Cerebellar nuclear complex (tissue), 1 donor: ENCODE measurements at places on chromosomes 6 and 20.

- no peak for DNase-seq
These were observed 7.2 kb upstream of the PARD6B start for GRCh38 chr20:50724112-50724725.

- DNase-seq: no peak
These were observed 24.8 kb downstream of the SNX9 start for GRCh38 chr6:157847846-157848245.

- DNase-seq: no peak
These were observed 16.2 kb downstream of the GFOD1 start for GRCh38 chr6:13471184-13471583.

DNA sequence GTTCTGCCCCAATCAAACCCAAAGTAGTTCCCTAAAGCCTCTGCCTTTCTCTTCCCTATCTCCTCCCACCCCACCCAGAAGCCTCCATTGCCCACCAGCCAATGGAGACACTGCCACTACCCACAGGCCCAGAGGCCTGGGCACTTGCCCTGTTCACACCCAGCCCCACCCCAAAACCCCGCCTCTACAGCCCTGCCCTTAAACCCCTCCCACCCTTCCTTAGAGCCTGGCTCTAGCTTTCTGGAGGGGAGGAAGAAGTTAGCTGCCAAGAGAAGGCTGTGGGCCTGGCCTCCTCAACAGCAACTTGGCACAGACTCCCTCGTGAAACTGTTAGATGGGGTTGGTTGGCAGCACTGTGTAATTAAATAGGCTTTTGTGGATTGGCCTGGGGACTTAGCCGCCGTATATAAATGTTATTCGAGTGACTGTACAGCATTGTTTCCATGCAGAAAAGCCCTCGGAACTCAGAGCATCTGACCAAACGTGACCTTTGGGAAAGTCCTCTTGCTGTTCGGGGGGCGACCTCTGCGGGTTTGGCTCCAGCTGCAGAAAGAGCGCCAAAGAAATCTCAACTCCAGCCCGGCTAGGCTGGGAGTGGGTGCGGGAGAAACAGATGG is 31.4 kb downstream of the COL11A2 start:
- no peak for DNase-seq

DNA sequence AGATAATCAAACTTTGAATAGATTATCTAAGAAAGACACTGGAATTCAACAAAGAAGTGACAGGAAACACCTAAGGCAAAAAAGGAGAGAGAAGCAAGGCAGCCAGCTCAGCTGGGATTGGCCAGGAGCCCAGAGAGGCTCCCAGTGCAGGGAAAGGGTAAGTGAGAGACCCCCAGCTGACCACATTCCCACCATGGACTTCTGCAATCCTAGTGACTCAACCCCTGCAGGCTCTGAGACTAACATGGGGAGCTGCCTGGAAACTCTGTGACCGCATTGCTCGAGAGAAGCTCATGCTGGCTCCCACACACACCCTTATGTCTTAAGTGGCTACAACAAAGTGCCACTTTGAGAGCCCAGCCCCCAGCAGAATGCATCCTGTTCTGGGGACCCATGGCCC is 215.1 kb downstream of the PACRG start:
- DNase-seq: no peak

DNA sequence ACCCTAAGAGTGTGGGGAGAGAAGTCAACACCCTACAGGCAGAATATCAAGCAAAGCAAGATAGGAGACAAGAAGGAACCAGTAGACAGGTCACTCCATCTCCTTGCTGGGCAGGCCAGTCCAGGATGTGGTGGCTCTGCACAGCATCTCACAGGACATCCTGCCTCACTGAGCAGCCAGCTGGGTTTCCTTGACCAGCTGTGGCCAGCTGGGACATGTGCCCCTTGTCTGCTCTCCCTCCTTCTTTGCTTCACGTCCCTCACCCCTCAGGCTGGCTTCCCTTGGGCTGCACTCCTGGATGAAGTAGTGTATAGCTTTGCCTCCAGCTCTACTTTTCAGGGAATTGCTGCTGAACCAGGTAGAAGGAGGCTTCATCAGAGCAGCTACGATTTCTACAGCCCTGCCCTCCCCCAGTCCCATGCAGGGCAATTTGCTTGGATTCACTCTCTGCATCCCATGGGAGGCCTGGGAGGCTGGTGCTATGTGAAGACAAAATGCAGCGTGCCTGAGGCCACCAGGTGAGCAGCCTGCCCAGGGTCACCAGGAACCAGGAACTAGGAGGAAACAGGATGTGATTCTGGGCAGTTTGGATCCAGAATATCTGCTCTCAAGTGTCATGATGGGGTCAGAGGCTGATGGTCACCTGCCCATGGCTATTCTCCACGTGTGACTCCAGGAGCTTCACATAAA is 110.0 kb upstream of the PMEPA1 start:
- DNase-seq: no peak

GRCh38 chr20:58143531-58143930 is 84.9 kb downstream of the ANKRD60 start:
- no peak for DNase-seq

DNA sequence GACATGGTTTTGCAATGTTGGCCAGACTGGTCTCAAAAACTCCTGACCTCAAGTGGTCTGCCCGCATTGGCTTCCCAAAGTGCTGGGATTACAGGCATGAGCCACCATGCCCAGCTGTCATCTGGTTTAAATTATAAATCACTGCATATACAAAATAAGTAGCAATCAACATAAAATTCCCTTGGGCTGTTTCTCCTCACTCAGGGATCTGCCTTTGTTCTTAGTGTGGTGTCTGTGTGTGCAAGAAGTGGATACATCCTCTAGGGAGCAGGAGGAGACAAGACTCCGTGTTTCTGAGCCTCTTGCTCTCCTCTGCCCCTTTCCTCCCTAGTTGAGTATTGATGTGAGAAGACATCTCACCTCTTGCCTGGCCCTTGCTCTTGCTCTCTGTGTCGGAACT is 65.2 kb upstream of the ADGRF4 start:
- DNase-seq: no peak

- DNase-seq: no peak
These were observed 8.8 kb upstream of the SNAI1 start for GRCh38 chr20:49973981-49974380.

- DNase-seq: no peak
These were observed 4.7 kb downstream of the SNRNP48 start for GRCh38 chr6:7594579-7595125.

- no peak for DNase-seq
These were observed 85.4 kb downstream of the CD40 start for GRCh38 chr20:46203510-46203837.

GRCh38 chr6:148987982-148988381 is 241.2 kb downstream of the UST start:
- DNase-seq: no peak

GRCh38 chr6:17226786-17227233 is 54.4 kb upstream of the RBM24 start:
- no peak for DNase-seq

- no peak for DNase-seq
These were observed 12.0 kb upstream of the IRF4 start for GRCh38 chr6:379410-380181.

- no peak for DNase-seq
These were observed 38.0 kb downstream of the TMEM170B start for GRCh38 chr6:11575408-11576033.

GRCh38 chr6:5158180-5158579 is 73.0 kb downstream of the PPP1R3G start:
- no peak for DNase-seq
